B cell (primary cell): ENCODE measurements at places on chromosomes 2 and 18. TPM values are rescaled to one million over a fixed set of nuclear protein-coding genes. Genes with fewer than 3 reads are reported as not detected.

DNA sequence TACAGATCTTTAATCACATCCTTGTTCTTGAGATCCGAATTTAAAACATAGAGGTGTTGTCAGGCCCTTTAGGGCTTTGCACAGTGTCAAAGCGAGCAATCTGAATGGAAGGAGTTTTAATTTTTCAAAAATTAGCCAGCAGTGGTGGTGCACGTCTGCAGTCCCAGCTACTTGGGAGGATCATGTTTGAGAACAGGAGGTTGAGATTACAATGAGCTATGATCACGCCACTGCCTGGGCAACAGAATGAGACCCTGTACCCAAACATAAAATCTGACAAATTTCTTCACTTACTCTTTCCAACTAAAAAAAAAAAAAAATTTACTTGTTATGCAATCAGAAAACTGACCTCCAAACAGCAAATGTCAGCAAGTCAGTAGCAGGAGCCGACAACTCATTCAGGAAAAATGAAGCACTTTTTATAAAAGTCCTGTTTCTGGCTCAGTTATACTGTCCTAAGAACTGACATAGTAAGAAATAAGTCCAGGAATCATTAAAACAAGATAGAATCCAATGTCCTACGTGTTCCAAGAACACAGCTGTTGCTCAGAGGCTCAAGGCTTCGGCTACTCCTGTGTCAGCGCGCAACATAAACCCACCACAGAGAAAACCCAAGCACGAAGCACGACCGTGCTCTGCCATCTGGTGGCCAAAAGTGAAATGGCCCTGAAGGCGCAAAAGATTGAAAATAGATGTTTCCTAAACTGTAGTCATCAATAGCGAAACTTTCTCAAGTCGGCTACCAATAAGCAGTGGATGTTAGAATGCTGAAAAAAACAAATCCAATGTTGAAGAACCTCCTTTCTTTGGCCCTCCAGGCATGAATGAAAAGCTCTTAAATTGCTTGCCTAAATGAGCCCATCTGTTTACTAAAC, 138.1 kb downstream of the INO80D start:
- DNase-seq, result peak; percentile 51

GRCh38 chr2:84832772-84833461, 48.0 kb downstream of the TRABD2A start:
- DNase-seq, result peak; percentile 68

DNA sequence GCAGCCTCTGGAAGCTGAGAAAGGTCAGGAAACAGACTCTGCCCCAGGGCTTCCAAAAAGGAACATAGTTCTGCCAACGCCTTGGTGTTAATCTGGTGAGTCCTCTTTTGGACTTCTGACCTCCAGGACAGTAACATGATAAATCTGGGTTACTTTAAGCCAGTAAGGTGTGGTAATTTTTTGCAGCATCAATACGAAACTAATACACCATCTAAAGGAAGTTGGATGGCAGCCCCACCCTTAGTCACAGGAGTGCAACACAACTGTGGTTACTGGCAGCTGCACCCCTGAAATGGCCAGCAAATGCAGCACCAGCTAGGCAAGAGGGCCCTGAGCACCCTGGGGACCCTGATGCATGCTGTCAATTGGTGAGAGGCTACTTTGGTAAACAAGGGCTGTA, 25.8 kb downstream of the CREG2 start:
- peak; percentile 46 for DNase-seq

GRCh38 chr2:196821195-196821594, 12.0 kb upstream of the C2orf66 start:
- DNase-seq, result no peak

- no peak for DNase-seq
These were observed 149.7 kb upstream of the KLHL29 start for GRCh38 chr2:23235292-23235691.

DNA sequence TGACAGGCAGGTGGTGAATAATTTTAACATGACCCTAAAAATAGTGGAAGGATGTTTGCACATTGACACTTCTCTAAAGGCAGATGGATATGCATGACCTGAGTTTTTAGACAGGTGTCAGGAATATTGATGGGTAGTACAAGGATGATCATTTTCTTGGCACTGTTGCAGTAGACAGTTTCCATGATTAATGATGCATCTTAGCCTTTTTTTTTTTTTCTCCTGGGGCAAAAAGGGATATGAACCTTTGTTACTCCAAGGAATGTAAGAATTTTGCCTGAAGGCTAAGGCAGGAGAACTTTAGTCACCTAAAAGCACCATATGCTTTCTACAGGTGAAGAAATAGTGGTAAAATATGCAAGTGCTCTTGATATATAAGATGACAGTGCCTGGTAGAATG, 136.3 kb upstream of the CAVIN2 start:
- no peak for DNase-seq

GRCh38 chr2:105866216-105867185, 121.8 kb downstream of the NCK2 start:
- no peak for DNase-seq

DNA sequence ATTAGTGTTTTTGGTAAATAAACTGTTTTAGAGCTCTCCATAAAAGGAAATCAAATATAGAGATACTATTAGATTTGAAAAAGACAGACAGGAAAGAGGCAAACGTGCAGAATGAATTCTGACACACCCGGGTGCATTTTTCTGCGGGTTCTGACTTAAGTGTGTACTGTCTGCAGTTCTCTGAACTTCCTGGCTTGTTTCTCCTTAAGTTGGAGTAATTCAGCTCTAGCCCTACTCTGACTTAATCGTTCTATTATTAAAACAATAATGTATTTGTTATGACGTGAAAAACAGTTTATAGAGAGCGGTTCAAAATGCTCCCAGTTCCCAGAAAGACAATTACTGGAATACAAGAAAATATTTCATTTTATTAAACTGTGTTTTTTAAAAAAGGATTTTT, 305.9 kb downstream of the ARHGAP15 start:
- no peak for DNase-seq

DNA sequence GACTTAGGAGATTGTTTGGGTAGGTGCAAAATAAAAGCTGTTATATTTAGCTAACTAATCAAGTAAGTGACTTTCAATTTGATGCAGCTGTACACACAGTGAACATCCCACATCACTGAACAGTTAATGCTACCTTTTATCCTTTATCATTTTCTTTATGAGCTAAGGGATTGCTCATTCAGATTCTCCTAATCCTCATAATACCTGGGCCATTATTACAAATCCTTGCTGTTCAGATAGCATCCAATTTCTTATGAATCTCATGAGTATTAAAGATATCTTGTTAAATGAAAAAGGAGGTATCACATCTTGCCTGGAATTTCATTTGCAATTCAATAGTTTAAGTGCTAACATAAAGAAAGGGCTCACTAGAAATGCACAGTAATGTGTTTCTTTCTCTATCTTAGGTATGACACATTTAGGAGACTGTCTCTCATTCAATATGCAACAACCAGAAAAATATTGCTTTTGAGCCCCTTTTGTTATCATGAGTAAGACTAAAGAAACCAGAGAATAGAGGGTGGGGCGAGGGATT, 918.5 kb downstream of the CBLN2 start:
- DNase-seq, result no peak

- DNase-seq, result no peak
These were observed 89.3 kb upstream of the TEX51 start for GRCh38 chr2:126809340-126809739.

- DNase-seq, result no peak
These were observed 99.8 kb downstream of the UXS1 start for GRCh38 chr2:106094131-106094841.

DNA sequence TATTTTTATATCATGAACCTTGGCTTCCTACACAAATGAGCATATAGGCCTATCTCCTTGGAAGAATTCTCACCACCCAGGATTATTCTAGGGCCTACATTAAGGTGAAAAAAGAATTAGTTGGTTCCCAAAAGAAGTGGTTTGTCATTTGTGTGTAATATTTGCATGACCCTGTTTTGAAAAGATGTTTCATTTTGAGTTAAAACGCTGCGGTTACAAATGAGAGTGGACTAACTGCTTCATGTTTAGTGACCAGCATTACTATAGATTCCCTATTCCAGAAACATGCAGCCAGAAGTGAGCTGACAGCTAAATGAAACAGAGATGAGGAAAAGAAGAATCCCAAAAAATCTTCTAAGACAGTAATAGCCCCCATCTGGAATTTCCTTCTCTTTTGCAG, 44.1 kb upstream of the TMEM178A start:
- DNase-seq, result no peak

DNA sequence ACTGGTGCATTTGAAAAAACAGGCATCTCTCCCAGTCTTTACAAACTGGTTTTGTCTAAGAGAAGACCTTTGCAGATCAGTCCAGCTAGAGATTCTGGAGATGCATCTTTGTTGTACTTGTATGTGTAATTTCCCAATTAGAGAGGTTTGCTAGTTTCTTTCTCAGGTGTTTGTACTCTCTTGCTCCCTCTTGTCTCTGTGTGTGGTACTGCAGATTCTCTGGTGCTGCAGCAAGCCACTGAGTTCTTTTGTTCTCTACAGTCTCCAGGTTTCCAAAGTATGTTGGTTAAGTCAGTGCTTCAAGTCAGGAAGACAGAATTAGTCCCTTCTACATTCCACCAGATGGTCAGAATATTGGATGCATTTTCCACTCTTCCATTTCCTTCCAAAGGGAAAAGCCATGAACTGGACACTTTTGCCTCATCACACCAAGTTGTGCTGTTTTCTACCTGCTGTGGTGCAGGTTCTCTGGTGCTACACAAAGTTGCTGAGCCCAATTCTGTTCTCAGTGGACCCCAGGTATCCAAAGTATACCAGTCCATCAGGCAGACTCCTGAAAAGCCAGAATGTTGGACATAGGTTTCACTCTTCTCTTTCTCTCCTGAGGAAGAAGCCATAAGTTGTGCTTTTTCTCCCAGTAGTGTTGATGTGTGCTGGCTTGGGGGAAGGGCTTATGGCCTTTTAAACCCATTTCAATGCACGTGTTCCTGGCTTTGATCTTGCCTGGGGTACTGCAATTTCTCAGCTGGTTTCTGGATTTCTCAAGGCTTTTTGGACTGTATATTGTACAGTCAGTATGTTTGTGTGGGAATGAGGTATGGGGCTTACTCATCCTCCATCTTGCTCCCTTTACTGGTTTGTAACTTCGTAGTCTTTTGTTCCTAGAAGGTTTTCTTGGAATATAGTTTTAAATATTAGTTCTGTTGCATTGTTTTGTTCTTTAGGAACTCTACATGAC, 29.8 kb downstream of the EPC2 start:
- DNase-seq, result peak; percentile 63

- no peak for DNase-seq
These were observed 31.4 kb upstream of the CD28 start for GRCh38 chr2:203675086-203675485.

DNA sequence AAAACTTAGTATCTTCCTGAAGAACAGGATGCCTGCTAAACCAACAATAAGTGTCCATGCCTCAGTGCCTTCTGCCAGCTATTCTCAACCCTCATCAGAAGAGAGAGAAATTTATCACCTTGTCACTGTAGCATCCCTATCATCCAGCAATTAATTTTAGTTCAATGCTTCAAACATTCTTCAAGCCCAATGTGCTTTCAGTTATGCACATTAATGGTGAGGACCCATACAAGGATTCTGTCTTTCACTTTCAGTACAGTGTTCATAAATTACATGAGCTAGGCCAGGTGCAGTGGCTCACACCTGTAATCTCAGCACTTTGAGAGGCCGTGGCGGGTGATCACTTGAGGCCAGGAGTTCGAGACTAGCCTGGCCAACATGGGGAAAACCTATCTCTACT, 47.0 kb upstream of the MSH6 start:
- DNase-seq, result peak; percentile 45

DNA sequence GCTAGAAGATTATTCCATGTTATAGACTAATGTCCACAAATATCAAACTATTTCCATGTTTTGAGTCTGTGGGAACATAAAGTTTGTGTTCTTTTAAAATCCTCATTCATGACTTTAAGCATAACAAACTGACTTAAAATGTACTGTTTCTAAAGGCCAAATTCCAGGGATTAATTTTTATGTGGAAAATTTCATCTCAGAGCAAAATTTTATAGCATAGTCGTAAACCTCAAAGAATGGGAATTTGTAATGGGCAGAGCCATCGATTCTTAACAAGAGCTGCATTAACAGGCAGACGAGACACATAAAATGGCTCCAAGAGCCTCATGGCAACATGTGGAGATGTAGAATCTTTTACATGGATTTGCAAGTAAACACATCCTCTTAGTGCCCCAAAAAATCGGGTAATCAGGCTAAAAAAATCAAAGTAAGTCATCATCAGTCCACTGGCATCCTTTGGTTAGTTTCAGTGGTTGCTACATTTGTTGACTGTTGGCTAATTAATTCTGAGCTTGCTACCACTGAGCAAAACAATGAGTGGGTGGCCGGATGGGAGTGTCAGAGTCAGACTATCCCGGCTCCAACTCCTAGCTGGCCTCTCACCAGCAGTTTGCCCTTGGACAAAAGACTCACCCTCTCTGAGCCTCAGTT, 119.6 kb downstream of the FAM210A start:
- DNase-seq, result no peak

DNA sequence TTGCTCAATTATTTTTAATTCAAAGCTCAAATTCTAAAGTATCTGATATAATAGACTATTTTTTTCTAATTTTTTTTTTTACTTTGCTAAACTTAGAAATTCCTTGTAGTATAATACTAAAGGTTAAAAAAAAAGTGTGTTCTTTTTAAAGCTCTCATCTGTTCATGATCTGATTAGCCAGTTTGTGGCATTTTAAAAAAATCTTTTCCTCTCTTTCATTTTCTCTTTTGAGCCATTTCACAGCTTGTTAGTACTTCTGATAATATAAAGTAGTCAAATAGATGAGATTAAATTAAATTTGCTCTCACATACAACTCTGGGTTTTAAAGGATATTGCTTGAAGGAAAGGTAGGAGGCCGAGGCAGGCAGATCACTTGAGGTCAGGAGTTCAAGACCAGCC, 40.7 kb upstream of the NEMP2 start:
- DNase-seq, result no peak

- no peak for DNase-seq
These were observed 790.1 kb downstream of the CNTNAP5 start for GRCh38 chr2:124814968-124815745.

KCNK3 gene
- total RNA-seq, result not detected in 2 replicates

LRRC30 gene
- not detected in 2 replicates for total RNA-seq

SOX11 gene
- total RNA-seq, result 0.07 TPM in 1 of 2 replicates, not detected in the other

PTPRN gene
- total RNA-seq, result not detected in 2 replicates

ACOXL gene
- total RNA-seq, result not detected in 2 replicates
